Stimulated activated CD4-positive, alpha-beta T cell treated with anti-CD3 and anti-CD28 coated beads, Interleukin-2, amount 100 ng/mL, for 24 hours (primary cell): ENCODE measurements at places on chromosomes 1 and 21.

DNA sequence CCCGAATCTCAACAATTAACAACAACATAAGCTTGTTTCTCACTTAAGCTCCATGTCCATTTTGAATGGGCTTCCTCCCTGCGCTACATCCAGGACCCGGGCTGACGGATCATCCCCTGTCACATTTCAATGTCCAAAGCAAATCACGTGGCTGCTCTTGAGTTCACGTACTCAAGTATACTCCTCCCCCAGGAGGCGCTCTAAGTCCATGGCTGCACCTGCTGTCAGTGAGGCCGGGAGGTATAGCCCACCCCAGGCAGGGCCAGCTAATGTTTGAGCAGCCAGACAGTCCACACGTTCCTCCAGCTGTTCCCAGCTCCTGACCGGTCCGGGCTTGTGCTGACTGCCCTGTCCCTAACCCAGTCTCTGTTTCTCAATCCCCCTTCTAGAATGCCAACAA lies 220.8 kb downstream of the SLC35F3 start:
- DNase-seq, result peak; percentile 55

DNA sequence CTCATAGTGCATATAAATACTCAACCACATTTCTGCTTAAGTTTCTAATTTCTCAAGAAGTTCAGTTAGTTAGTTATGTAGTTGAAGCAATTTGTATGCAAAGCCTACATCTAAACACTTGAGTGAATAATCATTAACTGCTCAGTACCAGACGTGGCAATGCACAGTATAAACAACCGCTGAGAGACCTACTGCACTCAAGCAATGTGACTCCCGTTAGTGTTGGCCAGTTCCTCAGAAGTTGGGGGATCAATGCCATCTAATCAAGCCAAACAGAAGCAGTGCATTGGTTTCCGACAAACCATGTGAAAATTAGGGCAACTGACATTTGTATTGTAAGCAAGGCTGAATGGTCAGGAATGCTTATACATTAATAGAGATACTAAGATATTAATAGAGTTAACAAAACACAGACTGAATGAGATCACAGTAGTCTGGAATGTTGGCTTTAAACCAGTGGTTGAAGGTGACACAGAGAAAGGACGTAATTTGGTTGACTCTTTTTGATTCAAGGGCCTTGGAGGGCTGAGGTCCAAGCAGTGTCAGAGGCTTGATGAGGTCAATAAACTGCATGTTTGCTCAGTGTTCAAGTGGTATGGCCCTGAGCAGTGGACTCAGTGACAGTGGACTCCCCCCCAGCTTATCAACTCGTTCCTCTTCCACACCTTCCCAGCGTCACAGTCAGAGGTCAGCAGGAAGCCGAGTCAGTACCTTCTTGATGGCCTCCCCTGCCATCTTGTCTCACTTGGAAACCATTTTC lies 255.5 kb downstream of the CTH start:
- no peak for DNase-seq

- DNase-seq, result no peak
These were observed 50.5 kb downstream of the ABCD3 start for GRCh38 chr1:94468708-94469107.

- DNase-seq, result no peak
These were observed 37.5 kb downstream of the DPT start for GRCh38 chr1:168691541-168691940.

GRCh38 chr1:173459885-173460284 lies 17.2 kb upstream of the PRDX6 start:
- DNase-seq, result no peak

DNA sequence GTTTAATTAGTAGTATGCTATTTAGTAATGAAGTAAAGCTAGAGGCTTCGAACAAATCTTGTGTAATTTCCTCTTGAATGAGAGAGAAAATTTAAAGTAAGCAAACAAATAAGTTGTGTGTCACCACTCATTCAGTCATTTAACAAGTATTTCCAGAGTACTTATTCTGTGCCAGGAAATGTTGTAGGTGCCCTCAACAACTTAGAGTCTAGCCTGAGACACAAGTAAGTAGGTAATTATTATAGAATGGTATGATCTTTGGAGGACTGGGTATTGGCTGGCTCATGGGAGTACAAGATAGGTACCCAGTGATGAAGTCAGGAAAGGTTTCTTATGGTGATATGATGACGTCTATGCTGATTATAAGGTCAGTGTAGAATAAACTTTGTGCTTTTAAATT lies 17.4 kb upstream of the METTL18 start:
- DNase-seq, result no peak

- no peak for DNase-seq
These were observed 52.1 kb upstream of the EPS8L3 start for GRCh38 chr1:109815809-109816174.

- no peak for DNase-seq
These were observed 149.3 kb upstream of the EDN2 start for GRCh38 chr1:41633764-41634163.

- no peak for DNase-seq
These were observed 46.4 kb downstream of the PKNOX1 start for GRCh38 chr21:43020771-43021170.

- no peak for DNase-seq
These were observed 120.0 kb downstream of the GIPC2 start for GRCh38 chr1:78165816-78166215.

DNA sequence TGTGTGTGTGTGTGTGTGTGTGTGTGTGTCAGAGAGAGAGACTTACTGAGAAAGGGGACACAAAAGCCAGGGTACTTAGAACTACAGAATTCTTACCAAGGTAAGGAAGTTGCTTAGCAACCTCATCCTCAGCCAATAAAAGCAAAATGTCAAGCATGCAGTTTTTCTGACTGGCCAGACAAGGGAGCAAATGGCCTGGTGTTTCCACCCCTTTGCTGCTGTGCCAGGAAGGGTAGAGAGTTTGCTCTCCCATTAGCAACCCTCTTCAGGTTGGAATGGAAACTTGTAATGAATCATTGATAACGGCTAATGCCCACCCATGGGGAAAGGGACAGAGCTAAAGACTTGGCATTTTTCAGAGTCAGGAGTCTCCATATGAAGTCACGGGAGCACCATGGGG lies 10.6 kb downstream of the RXRG start:
- no peak for DNase-seq

GRCh38 chr1:67898033-67898726 lies 64.9 kb upstream of the GNG12 start:
- no peak for DNase-seq

DNA sequence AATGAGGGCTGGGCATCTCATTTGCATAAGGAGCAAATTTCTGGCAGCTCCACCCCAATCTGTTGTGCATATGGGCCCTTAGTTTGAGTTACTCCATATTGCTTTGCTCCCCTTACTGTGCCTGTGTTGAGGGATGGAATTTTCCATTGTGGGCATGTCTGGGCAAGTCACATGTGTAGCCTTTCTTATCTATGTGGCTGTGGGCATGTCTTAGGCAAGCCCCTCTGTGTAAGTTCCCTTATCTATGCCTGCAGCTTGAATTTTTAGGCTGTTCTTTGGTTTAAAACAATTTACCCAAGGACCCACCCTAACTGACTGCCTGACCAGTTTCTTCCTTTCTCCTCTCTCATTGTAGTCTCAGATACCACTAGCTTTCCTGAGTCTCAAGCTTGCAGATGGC lies 405.7 kb upstream of the NCAM2 start:
- DNase-seq, result no peak

GRCh38 chr1:206080026-206080820 lies 27.2 kb downstream of the RHEX start:
- DNase-seq, result no peak

DNA sequence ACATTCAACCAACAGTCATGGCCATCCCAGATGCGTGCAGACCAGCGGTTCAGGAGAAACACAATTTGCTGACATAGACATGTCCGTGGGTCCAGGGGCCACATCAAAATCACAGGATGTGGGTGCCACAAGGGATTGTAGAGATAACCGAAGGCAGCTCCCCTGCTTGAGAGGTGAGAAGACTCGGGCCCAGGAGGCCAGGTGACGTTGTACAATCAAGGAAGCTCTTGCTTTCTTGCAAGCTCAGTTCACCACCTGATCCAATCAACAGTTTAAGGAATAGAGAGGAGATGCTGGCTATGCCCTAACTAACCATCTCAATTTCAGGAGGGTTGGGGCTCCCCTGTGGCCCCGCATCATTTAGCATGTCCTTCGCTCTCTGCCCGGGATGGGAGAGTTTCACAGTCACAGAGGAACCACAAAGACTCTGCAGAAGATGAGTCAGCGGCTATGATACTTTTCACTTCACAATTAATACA lies 19.5 kb downstream of the UBASH3A start:
- DNase-seq, result peak; percentile 57

DNA sequence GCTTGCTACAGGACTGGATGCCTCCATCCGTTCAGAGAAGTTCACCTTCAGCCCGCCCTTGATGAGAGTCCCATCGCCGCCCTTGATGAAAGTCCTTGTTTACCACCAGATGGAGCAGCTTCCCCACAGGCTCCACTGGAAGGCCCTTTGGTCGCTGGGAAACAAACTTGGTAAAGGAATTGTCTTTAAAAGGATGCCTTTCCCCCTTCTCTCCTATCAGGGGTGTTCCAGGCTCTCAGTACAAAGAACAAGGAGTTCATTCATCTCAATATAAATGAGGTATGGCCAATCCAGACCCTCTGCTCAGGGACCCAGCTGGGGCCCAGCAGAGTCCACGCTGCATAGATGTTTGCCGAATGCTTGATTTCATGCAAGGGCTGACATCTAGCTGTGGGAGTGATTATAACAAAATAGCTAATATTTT lies 50.8 kb downstream of the CAPN9 start:
- no peak for DNase-seq

- DNase-seq, result no peak
These were observed 11.8 kb downstream of the ACOT11 start for GRCh38 chr1:54559771-54560231.

DNA sequence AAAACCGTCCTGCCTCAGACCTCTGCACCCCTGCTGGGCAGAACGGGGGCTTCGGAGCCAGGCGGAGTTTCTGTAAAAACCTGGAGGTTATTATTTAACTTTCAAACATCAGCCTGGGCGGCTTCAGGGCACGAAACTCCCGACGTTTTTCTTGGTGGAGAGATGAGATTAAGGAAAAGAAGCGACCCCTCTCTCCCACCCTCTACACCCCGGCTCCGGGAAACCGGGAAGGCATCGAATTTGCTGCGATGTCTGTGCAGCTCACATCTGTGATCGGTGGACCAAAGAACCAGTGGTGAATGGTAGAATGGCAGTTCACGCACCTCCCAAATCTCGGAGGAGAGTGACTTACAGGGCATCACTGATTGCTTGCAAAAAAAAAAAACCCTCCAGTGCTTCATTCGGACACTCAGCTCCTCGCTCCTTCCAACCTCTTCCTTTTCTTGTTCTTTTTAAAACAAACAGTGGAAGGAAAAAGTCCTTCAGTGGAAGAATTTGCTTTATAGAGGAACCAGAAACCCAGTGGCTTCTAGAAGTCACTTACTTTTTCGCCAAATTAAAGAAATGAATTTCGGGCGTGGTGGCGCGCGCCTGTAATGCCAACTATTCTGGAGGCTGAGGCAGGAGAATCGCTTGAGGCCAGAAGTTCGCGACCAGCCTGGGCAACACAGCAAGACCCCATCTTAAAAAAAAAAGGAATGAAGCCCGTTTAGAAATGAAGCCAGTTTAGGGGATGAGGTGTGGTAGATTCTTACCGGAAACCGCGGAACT lies 884 bp downstream of the PHACTR4 start:
- peak; percentile 32 for DNase-seq

GRCh38 chr1:40352126-40352525 lies 21.4 kb upstream of the SMAP2 start:
- no peak for DNase-seq

- no peak for DNase-seq
These were observed 13.5 kb downstream of the SLC37A1 start for GRCh38 chr21:42527127-42527488.

DNA sequence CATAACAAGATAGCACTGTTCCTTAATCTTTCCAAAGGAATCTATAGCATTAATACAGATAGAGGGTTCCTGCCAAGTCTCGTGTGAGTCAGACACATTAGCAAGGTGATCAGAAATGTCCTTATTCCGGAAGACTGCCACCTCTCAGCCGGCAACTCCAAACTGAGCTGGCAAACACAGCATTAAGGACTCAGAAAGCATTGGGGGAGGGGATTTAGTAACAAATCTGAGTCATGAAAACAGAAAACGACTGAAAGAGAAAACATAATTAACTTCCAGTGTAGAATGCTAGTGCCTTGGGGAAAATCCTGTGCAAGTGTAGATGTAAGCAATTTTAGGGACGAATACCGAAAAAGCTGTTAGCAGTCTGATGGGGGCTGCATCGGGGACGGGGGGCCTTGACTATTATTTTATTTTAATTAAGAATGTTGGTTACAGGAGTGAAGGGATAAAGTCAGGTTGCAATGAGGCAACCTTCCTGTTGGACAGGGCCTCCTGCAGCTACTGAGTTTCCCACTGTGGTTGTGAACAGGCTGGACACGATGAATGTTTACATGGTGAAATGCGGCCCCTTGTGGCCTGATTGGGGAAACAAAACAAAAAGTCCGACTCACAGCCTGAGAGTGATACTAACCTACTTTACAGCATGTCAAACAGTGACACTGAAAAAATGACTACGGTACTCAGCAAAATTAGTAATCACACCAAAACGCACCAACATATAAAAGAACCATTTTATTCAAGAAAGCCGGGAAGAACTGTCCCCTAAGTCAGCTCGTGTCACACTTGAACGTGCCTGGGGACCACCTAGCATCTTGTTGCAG lies 20.7 kb downstream of the MIS18A start:
- DNase-seq, result peak; percentile 54

DNA sequence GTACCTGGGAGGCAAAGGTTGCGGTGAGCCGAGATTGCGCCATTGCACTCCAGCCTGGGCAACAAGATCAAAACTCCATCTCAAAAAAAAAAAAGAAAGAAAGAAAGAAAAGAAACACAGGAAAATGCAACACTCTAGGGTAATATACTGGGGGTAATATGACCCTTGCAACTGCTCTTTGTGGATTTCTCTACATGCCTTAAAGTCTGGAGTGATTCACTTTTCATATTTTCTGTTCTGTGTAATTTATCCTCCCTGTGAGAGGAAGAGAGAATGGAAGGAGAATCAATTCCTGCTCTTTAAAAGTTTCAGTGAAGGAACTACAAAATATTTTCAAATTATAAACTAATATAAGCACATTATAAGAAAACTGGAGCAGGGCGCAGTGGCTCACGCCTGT lies 22.7 kb downstream of the RIT1 start:
- no peak for DNase-seq

DNA sequence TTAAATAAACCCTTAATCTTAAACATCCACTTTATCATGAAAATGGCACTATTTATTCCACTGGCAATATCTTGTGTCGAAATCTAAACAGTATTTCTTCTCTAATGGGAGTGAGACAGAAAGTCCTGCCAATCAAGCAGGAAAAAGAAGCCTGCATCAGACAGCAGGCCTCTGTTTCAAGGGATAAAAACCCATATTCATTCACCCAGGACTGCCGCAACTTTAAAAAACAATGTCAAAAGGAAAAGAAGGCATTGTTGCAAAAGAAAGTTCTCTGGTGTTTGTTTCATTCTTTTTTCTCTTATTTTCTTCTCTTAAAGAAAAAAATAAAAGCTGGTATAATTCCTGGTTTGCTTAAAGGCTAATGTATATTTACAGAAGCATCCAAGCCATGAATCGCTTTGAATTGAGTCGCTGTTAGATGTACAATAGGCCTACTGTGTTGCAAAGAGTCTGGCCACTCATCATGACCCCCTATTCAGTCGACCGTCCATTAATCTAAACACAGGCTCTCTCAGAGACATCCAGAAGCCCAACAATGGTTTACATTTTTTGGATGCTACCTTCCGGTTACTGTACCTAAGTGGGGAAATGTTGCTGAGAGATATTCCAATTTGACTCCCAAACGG lies 48.7 kb upstream of the ZC3H11B start:
- no peak for DNase-seq
